ENCODE measurements at places on chromosomes 1 and 21.

- no peak for DNase-seq
Measured at GRCh38 chr1:195373856-195374255, 1234.4 kb downstream of the KCNT2 start.

GRCh38 chr21:26933448-26933847 lies 33.4 kb downstream of the ADAMTS5 start:
- DNase-seq: no peak

DNA sequence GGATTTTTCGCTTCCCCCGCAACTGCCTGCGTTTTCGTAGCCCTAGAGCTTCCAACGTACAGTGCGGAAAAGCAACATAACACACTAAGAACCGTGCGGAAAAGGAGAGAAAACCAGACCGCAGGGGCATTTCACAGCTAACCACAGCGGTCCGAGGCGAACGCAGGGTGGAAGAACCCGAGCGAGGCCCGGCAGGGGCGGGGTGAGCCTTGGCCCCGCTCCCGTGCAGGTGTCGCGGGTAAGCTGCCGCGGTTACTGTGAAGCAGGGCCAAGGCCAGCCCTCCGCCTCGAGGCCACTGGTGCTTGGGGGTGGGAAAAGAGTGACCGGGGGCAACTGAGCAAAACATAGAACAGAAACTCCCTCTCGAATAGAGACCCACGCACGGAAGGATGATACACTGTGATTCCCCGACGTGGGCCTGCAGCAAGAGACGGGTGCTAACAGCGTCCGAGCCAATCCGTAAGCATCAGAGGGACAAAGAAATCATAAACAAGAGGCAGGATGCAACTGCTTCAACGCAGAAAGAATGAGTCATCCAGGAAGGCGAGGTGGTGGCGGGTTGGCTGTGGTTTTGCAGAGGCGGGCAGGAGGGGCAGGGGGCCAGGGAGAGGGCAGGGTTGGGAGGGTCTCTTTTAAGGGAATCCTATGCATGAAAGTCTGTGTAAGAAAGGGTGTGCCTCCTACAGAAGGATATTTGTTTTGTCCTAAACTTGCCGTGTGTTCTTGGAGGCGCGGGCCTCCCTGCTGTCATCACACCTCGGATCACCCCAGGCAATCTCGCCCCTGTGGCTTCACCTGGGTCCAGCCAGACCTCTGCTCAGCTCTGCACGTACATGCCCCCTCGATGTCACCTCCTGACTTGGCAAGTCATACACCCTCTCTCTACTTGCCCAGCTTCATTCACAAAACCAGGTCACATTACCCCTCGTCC lies 7.3 kb downstream of the GNG4 start:
- DNase-seq: no peak

DNA sequence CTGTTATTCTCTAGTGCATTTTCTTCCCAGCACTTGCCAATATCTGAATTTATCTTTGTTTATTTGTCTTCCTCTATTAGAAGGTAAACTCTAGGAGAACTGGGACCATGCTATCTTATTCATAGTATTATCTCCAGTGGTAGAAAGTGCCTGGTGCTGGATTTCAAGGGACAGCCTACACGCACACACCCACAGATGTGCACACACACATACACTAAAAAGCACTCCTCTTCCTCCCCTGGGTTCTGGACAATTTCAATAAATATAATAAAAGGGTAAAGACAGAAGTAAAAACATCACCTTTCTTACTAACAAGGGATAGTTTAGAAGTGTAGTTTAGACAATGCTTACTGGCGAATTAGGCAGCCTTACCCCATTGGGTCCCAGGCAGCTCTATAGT lies 28.5 kb upstream of the USP24 start:
- DNase-seq: no peak

GRCh38 chr1:209302779-209303568 lies 280.5 kb upstream of the CAMK1G start:
- no peak for DNase-seq

DNA sequence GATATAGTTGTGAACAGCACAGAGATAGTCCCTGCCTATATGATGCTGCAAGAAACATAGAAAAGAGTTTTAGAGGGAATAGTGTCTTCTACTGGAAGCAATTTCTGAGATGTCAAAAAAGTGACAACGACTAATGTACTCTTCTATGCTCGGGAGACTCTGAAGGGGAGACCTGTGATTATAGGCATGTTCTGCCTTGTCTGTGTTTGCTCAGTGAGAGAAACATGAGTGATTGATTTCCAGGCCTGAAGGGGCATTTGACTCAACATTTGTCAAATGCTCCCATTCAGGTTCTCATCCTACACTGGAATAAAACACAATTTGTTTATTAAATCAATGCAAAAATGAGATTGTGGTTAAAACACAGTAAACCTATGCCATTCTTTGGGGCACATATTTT lies 131.8 kb downstream of the CTH start:
- DNase-seq: no peak

- DNase-seq: no peak
Measured at GRCh38 chr1:67371043-67371442, 59.2 kb downstream of the SERBP1 start.

DNA sequence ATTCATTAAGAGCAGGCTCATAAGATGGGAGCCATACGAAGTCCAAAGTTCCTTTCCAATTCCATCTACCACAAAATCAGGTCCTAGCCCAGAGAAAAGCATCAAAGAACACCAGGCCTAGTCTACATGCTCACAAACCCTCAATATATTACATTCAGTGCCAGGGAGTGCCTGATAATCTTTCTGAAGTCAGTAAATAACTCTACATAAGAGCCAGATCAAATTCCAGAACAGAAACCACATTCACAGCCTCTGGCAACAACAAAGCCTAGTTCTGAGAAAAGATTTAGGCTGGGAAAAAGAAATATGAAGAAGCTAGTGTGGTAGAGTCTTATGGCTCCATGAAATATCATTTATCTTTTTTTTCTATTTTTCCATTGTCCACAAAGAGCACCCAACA lies 40.5 kb upstream of the RBBP5 start:
- DNase-seq: no peak

DNA sequence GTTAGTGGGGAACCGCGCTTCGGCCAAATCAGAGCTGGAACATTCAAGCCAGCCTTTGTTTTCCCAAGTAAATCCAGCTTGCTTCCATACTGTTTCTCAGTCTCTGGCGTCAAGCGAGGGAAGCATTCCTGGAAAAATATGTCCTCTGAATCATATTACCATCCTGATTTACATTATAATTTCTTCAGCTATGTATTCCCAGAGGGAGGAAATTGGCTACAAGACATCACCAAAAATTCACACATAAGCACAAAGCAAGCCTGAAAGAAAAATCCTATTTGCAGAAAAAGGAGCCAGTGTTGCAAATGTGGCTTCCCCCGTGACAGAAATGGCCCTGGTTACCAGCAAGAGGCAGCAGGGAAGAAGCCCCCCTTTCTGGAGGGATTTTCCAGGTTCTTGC lies 233.3 kb downstream of the KCNJ6 start:
- DNase-seq: no peak

Data from sigmoid colon (tissue), 7 donors.